ENCODE measurements at places on chromosomes 5 and 9. TPM values are rescaled to one million over a fixed set of nuclear protein-coding genes. Genes with fewer than 3 reads are reported as not detected.

TMEM215 gene
- not detected for total RNA-seq

ADCY2 gene
- total RNA-seq = 1.4 TPM

DYNC2I2 gene
- total RNA-seq = 32.5 TPM

PTPRD gene
- 145 TPM for total RNA-seq

CD72 gene
- 5.2 TPM for total RNA-seq

DNA sequence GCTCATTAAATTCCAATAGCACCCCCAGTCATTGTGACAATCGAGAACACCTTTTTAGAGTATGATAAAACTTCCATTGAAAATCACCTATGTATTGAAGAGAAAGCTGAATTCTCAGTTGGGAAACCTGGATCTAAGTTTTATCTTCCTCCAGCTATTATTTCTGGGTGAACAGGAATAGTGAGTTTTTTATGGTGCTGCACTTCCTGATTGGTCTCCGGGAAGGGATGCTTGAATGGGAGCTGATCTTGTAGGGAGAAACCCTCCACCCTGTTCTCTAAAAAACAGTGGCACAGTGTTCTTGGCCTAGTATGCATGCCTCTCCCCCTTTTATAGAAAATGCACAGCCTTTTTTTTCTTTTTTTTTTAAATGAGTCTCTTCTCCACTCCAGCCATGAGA lies 112.2 kb downstream of the ACTBL2 start:
- H3K27me3 ChIP-seq = no peaks in the 10 kb centered on the region
- no peaks in the 10 kb centered on the region for H3K36me3 ChIP-seq
- no peak overlapping the region for H3K4me3 ChIP-seq
- no peak overlapping the region for H3K27ac ChIP-seq
- no peaks in the 10 kb centered on the region for H3K4me1 ChIP-seq

PCSK1 gene
- total RNA-seq = 2.2 TPM

CCDC69 gene
- 69.0 TPM for total RNA-seq

DNA sequence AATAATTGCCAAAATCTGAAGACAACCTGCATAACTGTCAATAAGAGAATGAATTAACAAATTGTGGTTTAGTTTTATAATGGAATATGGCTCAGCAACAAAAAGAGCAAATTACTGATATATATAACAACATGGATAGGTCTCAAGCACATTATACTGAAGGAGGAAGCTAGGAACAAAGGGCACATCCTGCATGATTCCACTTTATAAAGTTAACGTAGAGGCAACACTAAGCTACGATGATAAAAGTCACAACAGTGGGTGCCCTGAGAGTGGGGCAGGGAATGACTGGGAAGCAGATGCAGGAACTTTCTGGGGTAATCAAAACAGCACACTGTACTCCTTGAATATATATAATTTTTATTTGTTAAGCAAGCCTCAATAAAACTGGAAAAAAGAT lies 165.2 kb downstream of the RMI1 start:
- peaks cover 2% of the 10 kb centered on the region for H3K4me1 ChIP-seq
- no peak for DNase-seq
- H3K27me3 ChIP-seq = peaks cover 22% of the 10 kb centered on the region
- no peak overlapping the region for H3K4me3 ChIP-seq
- H3K27ac ChIP-seq = no peak overlapping the region

DNA sequence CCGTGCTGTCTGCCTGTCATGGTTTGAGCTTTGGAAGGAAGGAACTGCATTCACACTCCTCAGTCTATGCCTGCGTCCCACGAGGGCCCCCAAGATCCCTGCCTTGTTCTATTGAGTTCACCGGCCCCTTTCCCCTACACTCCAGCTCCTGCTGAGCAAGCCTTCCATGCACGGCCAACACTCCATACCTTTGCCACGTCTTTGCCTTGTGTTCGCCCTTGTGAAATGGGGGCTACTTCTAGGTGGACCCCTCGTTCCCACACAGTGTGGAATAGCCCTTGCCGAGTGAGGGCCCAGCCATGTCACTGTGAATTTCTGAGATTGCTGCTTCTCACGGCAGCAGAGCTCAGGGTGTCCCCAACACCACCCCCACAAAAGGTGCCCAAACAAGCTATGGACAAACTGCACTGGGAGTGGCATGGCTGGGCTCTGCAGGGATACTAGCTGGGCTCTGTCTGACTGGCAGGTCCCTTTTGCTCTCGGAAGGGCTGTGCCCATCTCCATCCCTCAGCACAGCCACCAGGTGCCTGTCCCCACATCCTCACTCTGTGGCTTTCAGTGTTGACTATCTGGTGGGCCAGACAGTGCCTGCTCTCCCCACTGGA lies 67.9 kb upstream of the ADAMTS2 start:
- H3K27me3 ChIP-seq = no peaks in the 10 kb centered on the region
- no peaks in the 10 kb centered on the region for H3K4me1 ChIP-seq
- H3K27ac ChIP-seq = no peak overlapping the region
- no peak overlapping the region for H3K4me3 ChIP-seq

GRCh38 chr5:178637356-178638074 lies 10.7 kb upstream of the CLK4 start:
- H3K4me3 ChIP-seq = no peak overlapping the region
- H3K36me3 ChIP-seq = no peaks in the 10 kb centered on the region
- DNase-seq = no peak
- no peaks in the 10 kb centered on the region for H3K27me3 ChIP-seq
- H3K27ac ChIP-seq = no peak overlapping the region
- no peaks in the 10 kb centered on the region for H3K4me1 ChIP-seq
